H7 (cell line): ENCODE measurements at places on chromosomes 12 and 14.

DNA sequence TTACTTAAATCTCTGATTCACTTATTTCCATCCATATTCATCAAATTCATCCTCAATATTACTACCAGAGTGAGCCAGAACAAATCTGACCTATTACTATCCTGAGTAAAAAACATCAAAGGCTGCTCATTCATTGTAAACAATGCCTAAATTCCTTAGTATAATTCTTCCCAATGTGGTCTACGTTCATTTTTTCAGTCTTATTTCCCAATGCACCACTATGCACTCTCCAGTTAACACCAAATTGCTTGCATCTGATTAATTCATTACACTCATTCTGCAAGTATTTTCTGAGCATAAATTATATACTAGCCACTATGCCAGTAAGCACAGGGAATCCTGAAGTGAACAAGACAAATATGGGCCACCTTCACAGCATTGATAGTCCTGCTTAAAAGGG lies 110.0 kb downstream of the EPS8 start:
- DNase-seq: no peak

DNA sequence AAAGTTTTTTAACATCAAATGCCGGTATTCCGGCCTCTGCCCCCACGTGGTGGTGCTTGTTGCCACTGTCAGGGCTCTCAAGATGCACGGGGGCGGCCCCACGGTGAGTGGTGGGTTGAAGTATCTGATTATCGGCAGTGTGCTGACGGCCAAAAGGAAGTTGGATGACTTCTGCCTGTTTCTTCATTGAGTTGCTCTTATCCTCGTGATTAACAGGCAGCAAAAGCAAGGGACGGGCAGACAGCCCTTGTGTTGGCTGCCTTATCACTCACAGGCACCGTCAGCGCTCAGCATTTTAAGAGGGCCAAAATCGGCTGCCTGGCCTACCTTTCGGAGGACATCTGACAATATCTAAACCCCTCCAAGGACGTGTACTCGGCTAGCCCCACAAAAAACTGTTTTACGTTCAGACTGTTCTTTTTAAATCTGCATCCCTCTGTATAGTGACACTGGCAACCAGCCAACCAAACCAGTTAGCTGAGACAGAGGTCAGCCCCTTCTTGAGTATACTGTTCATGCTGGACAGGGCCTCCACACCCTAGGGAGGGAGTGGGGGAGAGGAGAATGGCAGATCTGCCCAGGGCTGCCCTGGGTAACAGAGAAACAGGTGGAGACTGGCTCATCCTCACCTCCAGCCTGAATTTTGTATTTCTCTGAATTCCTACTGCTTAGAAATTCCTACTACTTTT lies 22.9 kb upstream of the AKAP5 start:
- DNase-seq: no peak

GRCh38 chr12:28145216-28145615 lies 45.0 kb upstream of the CCDC91 start:
- DNase-seq: no peak

GRCh38 chr14:31690056-31690455 lies 128.9 kb downstream of the NUBPL start:
- DNase-seq: no peak

GRCh38 chr14:103519837-103520212 lies 2.8 kb downstream of the CKB start:
- no peak for DNase-seq

DNA sequence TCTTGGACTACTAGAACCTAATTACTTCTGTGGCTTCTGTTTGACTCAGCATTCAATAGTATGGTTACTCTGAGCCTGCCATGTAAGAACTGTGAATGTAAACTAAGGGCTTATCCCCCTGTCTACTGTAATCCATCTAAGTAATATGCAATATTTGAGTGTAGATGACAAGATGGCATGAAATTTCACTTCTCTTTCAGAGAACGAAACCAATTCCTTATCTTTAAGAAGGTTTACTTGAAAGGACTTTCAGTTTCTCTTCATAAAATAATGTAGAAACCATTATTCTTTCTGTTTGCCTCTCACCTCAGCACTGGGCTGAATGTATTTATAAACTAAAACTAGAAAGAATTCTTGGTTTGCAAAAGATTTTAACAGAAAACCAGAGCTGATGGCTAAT lies 60.4 kb upstream of the ARID2 start:
- DNase-seq: no peak

DNA sequence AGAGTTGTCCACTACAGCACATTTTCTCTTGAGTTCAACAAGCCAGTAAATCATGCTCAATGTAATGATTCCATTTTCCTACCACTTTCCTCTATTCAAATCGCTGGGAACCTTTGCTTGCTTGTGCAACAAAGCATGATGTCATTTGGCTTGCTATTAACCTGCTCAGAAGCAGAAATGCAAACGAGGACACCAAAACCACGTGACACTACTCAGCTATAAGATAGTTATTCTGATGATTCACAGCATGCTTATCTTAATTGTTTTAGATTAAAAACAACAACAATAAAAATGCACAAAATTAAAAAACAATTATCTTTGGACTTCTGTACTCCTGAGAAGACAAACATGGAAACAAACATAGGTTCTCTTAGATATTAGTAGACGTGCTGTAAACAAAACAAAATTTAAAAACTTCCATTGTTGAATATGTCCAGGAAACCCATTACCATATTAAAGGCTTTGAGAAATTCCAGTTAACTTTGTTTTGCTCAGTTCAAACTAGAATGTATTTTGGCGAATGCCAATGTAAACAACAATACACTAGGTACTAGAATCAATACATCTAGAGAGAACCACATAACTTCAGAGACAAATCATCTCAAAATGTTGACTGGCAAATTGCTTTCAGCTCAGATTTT lies 77.5 kb upstream of the KRAS start:
- DNase-seq: no peak

- no peak for DNase-seq
Observed at GRCh38 chr12:122996188-122996601, 15.7 kb downstream of the ARL6IP4 start.

- peak; percentile 59 for DNase-seq
Observed at GRCh38 chr12:32895688-32896431, 717 bp downstream of the PKP2 start.

DNA sequence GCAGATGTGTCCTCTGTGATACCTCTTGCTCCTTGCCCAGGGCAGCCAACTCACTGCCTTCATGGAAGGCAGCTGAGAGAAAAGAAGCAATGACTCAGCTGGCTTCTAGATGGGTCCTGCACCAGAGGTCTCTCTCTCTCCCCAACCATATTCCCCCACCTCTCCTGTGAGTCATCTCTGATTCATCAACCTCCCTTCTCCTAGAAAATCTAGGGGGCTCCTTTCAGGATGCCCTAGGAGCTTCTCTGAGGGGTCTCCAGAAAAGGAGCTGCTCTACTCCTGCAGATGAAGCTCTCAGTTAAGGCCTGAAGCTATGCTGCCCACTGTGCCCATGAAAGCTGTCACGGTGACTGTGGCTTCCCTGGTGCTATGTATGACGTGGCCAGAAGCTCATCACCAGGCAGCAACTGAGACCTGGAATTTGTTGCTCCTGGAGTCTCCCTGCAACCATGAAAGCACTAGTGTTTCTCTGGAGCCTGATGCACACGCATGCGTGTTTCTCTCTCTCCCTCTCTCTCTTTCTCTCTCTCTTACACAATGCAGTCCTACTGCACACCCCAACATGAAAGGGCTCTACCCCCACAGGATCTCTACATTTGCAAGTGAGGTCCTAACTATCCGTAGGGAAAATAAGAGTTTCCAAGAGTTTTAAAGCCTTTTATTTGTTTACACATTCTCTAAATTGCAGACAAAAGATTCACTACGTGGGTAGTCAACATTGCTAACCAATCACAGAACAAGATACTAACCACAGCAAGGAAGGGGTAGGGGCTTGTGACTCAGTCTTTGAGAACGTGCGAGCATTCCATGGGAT lies 285.3 kb downstream of the DPF3 start:
- no peak for DNase-seq

- DNase-seq: no peak
Observed at GRCh38 chr12:22201101-22201500, 133.4 kb downstream of the ST8SIA1 start.

GRCh38 chr12:129964300-129964699 lies 60.5 kb upstream of the TMEM132D start:
- DNase-seq: no peak

DNA sequence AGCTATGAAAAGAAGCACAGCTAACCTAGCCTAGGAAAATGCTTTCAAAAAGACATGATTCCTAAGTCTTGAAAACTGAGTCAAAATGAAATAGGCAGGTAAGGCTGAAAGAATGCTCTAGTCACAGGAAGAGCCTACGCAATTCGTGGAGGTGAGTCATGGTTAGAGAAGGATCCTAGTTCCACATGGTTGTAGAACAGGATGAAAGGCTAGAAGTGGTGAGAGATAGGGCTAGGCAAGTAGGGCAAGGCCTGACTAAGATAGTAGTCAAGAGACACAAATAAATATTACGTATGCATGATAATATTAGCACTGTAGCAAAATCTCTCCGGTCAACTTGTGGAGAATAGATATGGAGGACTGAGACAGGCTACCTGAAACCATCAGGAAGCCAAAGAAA lies 47.2 kb downstream of the PLCZ1 start:
- DNase-seq: no peak

GRCh38 chr12:47863467-47863866 lies 41.3 kb downstream of the VDR start:
- no peak for DNase-seq

- DNase-seq: peak; percentile 19
Observed at GRCh38 chr12:83092129-83092528, 405.4 kb downstream of the TMTC2 start.

DNA sequence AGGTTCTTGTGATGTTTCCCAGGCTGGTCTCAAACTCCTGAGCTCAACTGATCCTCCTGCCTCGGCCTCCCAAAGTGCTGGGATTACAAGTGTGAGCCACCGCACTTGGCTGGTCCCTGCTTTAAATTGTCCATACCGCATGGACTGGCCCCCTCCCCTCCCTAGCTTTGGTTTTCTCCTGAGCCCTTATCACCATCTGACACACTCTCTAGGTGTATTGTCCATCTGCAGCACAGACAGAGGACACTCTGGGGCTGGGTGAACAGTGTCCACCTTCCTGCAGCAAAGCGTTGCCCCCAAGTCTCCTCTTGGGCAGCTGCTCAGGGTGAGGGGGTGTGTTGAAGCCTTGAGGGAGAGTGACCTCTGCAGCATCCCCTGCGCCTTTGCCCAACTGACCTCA lies 36.0 kb upstream of the DLK1 start:
- no peak for DNase-seq

DNA sequence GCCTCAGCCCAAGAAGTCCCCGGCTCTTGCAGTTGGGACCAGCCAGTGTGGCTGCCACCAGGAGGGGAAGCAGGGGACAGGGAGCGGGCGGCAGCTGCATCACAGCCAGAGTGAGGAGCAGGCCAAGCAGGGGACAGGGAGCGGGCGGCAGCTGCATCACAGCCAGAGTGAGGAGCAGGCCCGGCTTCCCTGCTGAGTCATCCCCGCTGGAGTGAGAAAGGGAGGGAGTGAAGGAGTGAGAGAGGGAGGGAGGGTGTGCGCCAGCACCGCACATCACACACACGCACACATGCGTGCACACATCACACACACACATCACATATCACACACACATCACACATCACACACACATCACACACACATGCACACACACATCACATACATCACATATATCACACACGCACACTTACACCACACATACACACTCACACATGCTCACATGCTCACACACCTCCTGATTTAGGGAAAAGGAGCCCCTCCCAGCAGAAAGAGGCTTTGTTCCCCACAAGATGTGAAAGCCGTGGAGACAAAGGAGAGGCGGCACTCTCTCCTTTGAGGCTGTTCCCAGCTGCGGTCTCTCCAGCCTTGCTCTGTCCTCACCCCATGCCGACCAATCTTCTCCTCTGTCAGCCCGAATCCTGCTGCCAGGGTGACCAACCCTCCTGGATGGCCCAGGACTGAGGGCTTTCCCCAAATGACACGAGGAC lies 16.7 kb upstream of the ZDHHC22 start:
- DNase-seq: peak; percentile 72

DNA sequence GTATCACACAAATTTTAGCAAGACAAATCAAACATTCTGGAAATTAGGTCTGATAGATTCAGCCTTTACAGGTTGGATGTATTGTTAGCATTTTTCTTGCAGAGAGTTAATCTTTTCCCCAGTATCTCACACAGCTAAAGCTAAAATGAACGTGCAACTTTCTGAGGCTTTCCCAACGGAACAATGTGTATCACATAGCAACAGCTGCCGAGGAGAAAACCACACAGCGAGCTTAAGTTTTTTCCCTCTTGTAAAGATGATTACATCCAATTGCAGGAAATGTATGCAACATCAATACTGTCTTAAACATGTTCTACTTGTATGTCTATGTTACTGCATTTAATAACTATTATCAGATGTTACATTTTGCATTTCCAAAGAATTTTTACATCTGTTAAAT lies 182.2 kb downstream of the CCDC59 start:
- DNase-seq: no peak

- DNase-seq: no peak
Observed at GRCh38 chr14:41130274-41130673, 476.4 kb upstream of the LRFN5 start.

DNA sequence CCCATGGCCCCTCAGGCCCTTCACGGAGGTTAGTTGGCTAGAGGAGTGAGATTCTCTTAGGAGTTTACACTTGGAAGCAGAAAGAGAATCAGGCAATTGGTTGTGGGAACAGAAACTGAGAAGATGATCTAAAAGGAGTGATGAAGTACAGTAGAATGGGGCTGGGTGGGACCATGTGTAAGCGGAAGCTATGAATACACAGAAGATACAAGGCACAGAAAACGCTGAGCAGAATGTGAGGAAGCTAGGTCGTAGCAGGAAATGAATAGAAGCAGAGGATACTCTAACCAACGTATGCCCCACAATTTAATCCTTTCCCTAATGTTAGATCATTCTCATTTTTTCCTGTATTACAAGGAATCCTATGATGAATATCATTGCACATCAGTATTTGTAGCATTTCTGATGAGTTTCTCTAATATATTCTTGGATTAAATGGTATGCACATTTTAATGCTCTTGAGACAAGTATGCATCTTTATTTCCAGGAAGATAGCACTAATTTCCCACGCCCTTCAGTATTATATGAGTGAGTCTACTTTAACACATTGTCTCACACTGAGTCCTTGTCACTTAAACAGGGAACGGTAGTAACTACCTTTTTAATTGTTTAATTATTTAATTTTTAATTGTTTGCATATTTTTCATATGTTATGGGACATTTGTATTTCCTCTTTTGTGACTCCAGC lies 273.2 kb downstream of the APAF1 start:
- no peak for DNase-seq

GRCh38 chr14:58160561-58160960 lies 8.5 kb upstream of the ARMH4 start:
- no peak for DNase-seq

- DNase-seq: no peak
Observed at GRCh38 chr12:132228476-132229192, 84.4 kb downstream of the NOC4L start.

DNA sequence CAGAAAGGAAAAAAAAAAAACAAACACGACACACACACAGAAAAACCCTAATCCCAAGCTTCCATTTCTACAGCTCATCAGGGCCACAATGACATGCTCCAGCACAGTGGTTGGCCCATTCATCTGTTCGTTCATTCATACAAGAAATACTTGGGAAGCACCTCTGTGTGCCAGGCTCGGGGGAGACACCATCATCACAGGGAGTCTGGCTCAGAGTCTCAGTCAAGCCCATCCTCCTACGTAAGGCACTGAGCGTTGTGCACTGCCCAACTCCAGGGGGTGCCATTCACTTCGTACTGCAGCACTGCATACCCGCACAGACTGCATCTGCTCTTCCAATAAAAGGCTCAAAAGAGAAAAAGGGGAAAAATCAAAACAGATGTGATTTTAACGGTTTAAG lies 15.3 kb downstream of the VPS37B start:
- peak; percentile 78 for DNase-seq
